ENCODE measurements at places on chromosomes 13 and 19.
A peak's percentile ranks its signal among the peaks of the same experiment; 100 is the strongest.

DNA sequence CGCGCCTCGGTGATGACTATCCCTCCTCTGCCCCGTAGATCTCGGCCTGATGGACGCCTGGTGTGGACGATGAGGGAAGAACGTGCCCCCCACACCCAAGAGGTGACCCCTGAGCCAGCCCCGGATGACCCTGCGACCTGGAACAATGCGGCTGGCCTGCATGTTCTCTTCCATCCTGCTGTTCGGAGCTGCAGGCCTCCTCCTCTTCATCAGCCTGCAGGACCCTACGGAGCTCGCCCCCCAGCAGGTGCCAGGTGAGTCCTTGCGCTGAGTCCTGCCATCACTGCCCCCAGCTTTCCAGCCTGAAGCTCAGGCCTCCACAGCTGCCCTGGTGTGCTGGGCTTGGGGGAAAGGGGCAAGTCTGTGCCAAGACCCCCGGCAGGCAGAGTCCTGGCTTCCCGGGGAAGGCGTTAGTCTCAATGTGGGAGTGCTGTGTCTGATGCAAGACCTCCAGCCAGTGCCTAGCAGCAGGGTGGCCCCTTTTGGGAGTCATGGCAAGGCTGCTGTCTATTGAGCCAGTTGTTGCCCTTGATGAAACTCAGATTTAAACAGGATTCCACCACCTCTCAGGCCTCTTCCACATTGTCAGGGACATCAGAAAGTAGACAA is 67.5 kb downstream of the CHST8 start:
- no peak for DNase-seq

GRCh38 chr13:32115066-32115465 is 83.5 kb downstream of the FRY start:
- DNase-seq = no peak

DNA sequence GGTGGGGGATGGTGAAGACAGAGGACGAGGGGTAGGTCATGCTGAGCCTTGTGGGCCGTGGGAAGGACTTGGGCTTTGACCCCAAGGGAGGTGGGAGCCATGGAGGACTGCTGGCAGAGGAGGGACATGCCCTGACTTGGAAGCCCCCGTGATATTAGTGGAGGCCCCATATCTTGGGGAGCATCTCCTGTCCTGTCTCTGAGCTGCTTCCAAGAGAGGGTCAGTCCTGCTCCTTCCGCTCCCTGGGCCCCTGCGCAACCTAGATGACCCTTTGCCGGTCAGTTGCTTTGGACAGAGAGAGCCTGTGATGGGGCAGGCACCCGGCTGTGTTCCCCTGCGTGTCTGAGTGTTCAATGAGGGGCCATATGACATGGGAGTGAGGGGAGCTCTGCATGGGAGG is 5.2 kb downstream of the TLE6 start:
- no peak for DNase-seq

DNA sequence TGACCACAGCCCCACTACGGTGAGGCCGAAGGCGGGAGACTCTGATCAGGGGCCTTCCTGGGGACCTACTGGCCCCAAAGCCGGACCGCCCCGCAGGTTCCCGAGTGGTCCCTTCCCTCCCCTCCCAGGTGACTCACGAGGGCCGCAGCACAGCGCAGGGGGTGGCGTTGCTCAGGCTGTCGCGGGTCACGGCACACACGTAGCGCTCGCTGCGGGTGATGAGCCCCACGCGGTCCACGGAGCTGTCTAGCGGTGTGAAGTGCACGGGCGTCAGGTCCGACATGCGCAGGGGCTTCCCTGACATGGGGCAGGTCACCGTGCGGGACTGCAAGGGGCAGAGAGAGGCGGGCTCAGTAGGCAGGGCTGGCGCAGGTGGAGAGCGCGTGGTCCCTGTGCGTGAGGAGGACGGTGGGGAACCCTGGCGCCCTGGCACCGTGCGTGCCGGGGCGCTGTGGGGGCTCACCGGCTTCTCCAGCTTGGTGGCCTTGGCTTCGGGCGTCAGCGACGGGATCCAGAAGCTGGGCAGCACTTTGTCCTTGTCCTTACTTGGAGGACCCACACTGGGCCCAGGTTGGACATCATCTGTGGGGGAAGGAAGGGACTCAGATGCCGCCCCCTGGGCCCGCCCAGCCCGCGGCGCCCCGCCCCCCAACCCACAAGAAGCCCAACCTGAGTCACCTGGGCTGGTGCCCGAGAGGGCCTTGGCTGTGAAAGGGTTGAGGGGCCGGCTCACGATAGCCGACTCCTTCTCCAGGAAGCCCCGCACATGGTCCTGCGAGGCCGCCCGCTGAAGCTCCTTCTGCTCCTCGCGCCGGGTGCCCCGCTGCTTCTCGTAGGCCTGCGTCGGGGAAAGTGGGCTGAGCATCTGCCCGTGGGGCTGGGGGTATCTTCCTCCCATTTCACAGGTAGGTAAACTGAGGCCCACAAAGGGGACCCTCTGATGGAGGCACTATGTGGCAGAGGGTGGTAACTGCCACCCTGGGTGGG is 23.7 kb downstream of the NOSIP start:
- DNase-seq = no peak

GRCh38 chr19:29533578-29534544 is 8.1 kb downstream of the VSTM2B start:
- DNase-seq = no peak

DNA sequence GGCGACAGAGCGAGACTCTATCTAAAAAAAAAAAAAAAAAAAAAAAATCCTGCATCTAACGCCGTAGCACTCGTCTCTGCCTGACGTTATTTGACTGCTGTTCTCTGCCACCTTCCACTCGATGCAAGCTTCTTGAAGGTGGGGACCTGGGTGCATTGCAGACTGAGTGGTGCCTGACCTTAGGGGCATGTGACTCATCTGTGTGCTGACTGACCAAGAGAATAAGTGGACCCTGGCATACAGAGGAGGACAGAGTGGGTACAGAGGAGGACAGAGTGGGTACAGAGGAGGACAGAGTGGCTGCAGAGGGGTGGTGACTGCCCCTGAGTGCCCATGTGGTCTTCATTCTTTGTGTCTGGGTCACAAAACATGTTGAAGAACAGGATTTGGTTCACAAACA is 7.6 kb downstream of the WTIP start:
- no peak for DNase-seq

DNA sequence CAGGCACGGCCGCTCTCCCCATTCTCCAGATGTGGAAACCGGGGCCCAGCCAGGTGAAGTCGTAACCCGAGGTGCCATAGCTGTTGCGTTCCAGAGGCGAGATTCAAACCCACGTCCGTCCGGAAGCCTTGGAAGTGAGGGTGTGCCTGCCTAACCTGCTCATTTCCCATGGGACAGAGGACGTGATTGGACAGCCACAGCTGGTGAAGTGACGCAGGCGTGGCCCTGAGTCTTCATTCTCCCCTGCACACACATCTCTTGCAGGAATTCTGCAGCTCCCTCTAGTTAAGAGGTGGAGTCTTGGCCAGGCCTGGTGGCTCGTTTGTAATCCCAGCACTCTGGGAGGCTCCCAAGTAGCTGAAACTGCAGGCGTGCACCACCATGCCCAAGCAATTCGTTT is 16.8 kb downstream of the MEIS3 start:
- DNase-seq = no peak

- DNase-seq = no peak
These were observed 38.8 kb downstream of the POLR1D start for GRCh38 chr13:27660511-27660910.

GRCh38 chr19:19597809-19598306 is 20.6 kb downstream of the PBX4 start:
- DNase-seq = peak; percentile 61

- no peak for DNase-seq
These were observed 12.5 kb downstream of the UBXN6 start for GRCh38 chr19:4444765-4445741.

DNA sequence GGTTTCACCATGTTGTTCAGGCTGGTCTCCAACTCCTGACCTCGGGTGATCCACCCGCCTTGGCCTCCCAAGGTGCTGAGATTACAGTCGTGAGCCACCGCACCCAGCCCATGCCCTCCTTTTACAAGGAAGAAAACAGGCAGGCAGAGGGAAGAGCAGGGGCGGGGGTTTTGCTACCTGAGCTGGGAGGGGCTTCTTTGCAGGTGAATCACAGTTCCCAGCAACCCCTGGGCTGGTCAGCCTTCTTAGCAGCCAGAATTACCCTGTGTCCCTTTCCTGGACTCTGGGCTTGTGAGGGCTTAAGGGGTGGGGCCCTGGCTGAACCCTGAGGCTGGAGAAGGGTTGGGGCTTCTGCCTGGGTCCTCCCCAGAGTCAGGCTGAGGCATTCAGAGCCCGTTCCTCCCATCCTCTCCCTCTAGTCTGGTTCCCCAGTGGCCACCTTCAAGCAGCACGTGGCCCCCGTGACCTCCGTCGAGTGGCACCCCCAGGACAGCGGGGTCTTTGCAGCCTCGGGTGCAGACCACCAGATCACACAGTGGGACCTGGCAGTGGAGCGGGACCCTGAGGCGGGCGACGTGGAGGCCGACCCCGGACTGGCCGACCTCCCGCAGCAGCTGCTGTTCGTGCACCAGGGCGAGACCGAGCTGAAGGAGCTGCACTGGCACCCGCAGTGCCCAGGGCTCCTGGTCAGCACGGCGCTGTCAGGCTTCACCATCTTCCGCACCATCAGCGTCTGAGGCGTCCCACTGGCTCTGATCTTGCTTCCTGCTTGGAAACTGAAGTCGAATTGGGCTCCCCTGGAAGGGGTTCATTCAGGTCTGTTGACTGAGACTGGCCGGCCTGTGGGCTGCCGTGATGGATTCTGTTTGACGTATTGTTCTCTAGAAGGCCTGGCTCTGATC is 2.8 kb upstream of the KCNJ14 start:
- no peak for DNase-seq

GRCh38 chr13:44011036-44011435 is 131.3 kb downstream of the LACC1 start:
- no peak for DNase-seq

GRCh38 chr13:44283600-44283999 is 90.0 kb upstream of the SERP2 start:
- no peak for DNase-seq

DNA sequence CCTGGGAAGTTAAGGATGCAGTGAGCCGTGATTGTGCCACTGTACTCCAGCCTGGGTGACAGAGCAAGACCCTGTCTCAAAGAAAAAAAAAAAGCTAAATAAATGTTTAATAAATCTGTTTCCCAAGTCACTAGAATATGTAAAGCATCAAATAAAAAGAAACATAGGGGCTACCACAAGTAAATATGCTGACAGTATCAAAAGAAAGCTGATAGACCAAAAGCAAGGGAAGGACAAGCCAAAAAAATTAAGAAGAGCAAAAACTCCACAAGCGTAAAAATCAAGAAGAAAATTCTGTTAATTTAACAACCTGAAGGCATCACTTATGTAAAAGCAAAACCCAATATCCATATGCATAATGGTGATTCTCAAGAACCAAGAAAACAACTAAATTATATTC is 9.7 kb downstream of the KPNA3 start:
- no peak for DNase-seq

DNA sequence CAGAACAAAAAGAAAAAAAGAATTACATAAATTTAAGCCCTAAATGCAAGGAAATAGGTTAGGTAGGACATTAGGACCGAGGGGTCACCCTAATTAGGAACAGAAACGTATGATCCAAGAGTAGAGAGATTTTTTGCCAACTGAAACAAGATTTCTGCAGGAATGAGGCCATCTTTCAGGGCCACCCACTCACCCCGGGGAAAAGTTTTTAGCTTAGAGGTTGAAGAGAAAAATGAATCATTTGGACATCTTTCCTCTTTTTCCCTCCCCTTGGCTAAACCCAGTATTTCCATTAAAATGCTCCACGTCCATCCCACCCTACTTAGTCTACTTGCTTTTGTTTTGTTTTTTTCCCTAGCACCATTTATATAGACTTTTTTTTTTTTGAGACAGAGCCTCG is 10.6 kb upstream of the PNMA8A start:
- no peak for DNase-seq

DNA sequence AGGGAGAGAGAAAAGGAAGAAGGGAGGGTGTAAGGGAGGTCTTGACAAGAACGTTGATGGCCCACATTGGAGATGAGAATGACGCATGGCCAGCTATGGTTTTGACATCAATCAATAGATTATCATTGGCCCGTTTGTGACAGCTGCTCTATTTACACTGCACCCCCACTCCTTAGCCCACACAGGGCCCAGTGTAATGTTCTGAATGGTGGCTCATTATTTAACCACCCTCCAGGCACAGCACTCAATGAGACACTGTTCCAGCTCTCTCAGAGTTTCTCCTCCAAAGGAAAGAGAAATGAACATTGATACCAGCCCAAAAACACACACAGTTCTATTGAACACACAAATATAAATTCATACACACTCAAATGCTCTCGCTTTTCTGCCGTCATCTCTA is 173.0 kb upstream of the IPO5 start:
- no peak for DNase-seq

GRCh38 chr13:77036279-77036678 is 9.3 kb upstream of the FBXL3 start:
- DNase-seq = no peak

DNA sequence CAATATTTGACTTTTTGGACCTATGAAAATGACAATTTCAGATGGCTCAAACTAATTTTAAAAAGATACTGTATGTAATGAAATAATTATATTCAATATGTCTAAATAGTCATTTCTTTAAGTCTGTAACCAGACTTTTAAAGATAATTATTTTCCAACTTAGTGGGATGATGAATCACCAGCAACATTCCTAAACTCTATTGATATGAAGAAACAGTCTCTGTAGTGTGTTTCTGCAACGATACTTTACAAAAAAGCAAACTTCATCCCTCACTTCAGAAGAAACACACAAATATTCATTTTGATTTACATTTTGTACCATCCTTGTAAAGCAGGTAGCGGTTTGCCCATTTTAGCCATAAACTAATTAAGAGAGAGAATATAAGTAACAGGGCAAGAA is 417.4 kb downstream of the EFNB2 start:
- DNase-seq = no peak

DNA sequence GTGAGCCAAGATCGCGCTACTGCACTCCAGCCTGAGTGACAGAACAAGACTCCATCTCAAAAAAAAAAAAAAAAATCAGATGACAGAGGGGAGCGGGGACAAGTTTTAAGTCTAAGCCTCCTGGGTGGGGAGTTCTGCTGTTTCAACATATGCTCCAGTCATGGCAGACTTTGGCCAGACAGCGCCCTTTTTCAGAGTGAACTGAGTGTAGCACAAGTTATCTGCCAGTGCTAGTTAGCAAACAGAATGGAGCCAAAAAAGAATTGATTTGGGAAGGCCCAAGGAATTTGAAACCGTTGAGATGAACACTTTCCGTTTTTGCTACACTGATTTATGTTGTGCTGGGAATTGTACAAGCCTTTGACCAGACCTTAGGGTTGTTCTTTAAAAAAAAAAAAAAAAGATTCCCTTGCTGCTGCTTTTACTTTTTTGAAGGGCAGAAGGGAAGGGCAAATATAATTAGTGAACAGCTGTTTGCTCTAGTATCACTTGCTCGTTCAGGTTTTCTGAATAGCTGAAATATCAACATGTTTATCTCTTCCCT is 5.7 kb downstream of the ACTN4 start:
- DNase-seq = no peak

DNA sequence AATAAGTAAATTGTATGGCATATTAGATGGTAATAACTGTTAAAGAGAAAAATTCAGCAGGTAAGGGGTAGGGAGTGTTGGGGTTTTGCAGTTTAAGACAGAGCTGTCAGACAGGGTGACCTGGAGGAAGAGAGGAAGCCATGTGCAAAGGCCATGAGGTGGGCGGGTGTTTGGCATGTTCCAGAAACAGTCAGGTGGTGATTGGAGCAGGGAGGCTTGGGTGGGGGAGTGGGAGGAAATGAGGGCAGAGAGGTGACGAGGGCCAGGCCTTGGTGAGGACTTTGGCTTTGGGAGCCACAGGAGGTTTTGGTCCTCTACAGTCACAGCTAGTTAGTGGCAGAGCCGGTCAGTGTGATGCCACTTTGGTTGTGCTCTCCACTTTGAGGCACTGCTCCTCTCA is 20.1 kb downstream of the RYR1 start:
- no peak for DNase-seq

Data from stimulated activated CD4-positive, alpha-beta T cell treated with anti-CD3 and anti-CD28 coated beads, Interleukin-15, amount 100 ng/mL, for 48 hours (primary cell).